ENCODE measurements at places on chromosomes 12 and 14.

DNA sequence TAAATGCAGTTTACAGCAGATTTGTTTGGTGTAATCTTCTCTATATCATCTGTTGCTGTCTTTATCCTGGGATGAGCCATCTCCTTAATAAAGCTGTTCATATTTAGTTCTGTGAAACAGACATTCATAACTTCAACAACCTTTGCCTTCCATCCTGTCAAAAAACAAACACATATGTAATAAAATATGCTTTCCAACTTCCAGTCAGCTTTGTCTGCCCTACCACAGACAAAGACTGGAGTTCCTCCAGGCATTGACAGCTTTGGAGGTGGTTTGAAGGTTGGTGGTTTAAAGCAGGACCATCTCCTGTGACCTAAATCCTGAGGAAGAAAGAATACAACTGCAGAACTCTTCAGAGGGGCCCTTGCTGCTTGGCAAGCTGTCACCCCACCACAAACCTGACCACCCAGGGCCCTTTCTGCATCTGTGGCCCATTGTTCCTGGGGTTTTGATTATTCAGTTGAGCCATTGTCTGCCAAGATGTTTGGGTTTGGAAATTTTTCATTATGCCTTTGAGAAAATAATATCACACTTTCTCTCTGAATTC lies 28.2 kb upstream of the PTGR2 start:
- DNase-seq: no peak

- DNase-seq: no peak
Measured at GRCh38 chr12:94297096-94297699, 148.8 kb downstream of the PLXNC1 start.

GRCh38 chr12:52438305-52439301 lies 4.4 kb upstream of the KRT75 start:
- no peak for DNase-seq

GRCh38 chr12:68358532-68359485 lies 26.6 kb upstream of the MDM1 start:
- DNase-seq: peak; percentile 80

- DNase-seq: no peak
Measured at GRCh38 chr12:120562906-120563305, 18.3 kb downstream of the POP5 start.

- DNase-seq: peak; percentile 12
Measured at GRCh38 chr14:59292028-59292427, 103.6 kb downstream of the DAAM1 start.

DNA sequence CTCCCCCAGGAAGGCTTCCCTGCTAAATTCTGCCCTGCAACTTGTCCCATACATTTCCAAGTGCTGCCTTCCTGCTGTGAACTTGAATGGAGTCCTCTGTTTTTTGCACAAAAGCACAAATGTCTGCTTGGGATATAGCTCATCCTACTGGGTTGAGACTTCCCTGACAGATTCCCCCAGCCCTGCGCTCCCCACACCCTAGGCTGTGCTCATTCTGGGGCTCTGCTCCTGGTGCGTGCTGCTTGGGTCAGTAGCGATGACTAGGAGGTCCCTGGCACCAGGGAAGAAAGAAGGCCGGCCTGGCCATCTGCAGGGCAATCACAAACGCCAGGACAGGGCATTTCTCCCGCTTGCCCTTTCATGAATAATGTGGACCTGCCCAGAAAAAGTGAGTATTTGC lies 29.2 kb upstream of the FKBP4 start:
- DNase-seq: no peak

GRCh38 chr12:75587340-75588106 lies 76.1 kb upstream of the KRR1 start:
- no peak for DNase-seq

DNA sequence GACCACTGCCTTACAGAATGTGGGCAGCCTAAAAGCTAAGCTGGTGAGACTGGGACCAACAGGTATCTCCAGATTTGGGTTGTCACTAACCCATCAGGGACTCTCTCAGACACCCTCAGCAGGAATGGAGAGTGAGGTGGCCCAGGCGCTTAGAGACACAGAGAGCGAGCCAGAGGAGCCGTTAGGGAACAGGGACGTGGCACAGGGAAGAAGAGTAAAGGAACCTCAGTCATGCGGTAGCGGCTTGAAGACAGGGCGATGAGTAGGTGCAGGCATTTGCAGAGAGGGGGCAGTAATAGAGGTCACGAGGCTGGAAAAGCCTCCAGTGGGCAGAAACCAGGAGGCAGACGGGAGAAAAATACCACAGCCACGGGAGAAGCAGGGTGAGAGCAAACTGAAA lies 158.0 kb upstream of the CCND2 start:
- DNase-seq: no peak

DNA sequence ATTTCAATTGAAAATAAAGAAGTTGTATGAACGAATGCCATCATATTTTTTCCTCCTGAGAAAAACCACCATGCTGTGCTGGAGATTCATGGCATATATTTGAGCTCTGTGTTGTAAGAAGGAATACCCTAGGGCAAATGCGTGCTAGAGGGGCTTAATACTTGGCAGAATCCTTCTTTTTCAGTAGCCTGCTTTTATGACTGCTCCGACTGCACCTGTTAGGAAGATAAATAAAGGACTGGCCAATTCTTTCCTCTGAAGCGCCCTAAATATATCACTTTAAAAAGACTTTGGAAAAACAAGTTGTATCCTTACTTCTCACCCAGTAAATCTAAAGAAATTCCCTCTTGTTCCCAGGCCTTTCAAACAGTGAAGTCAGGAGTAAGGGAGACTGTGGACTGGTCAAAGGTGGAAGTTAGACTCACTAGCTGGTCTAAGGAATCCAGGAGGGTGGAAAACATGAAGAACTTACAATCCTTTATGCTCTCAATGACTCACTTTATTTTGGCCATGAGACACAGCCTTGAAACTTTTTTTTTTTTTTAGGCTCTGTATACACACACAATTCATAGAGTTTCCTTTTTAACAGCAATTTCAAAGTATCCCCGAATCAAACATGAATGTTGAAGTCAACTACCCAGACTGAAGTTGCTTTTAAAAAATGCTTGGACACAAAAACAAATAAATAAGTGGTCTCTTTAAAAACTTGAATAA lies 5.2 kb downstream of the MYBPC1 start:
- peak; percentile 8 for DNase-seq

GRCh38 chr12:50579757-50580267 lies 75.0 kb downstream of the DIP2B start:
- no peak for DNase-seq

DNA sequence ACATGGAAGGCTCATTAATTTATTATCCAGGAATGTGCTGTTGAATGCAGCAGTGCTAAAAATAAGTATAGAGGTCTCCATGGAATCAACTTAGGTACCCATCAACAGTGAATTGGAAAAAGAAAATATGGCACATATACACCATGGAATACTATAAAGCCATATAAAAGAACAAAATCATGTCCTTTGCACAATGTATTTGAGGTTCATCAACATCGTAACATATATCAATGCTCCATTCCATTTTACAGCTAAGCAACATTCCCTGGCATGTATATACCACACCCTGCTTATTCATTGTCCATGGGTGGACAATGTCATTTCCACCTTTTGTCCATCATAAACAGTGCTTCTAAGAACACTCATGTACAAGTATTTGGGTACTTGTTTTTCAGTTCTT lies 147.8 kb upstream of the RASSF8 start:
- no peak for DNase-seq

DNA sequence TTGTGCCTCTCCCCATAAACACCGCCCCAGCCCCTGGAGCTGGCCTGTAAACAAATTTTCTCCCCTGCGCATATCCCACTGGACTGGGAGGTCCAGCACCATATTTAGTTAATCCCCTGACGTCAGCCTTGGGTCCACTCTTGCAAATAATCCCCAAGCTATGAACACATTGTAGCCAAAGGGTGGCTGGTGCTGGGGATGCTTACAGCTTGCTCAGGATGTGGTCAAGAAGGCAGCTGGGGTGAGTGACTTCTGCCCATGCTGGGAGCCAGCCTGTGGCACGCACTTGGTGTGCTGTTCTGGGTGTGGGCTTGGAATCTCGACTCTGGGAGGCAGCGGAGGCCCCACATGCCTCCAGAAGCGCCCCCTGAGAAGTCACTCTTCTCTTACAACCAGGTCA lies 32.1 kb downstream of the CMKLR1 start:
- DNase-seq: no peak

DNA sequence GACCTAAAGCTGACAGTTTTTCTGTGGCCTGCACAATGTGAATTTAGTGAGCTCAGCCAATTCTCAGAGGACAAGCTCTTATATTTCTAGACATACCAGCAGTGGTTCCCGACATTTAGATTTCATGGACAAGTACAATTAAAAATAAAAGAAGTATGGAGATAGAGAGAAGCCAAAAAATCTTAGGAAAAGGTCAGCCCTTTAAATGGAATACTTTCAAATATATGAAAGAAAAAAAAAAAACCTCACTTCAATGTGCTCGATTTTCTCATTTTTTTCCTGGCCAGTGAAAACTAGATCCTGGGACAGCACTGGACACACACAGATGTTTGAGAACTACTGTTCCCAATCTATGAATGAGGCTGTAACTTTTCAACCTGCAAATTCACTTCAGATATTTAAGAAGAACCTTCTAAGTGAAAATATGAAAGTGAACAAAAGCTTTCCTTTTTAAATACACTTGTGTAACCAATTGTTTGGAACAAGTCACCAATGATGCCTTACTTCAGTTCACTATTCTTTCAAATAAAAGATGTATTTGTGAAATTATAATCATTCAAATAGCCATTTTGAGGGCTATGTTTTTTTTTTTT lies 109.4 kb downstream of the SLC38A1 start:
- DNase-seq: no peak

DNA sequence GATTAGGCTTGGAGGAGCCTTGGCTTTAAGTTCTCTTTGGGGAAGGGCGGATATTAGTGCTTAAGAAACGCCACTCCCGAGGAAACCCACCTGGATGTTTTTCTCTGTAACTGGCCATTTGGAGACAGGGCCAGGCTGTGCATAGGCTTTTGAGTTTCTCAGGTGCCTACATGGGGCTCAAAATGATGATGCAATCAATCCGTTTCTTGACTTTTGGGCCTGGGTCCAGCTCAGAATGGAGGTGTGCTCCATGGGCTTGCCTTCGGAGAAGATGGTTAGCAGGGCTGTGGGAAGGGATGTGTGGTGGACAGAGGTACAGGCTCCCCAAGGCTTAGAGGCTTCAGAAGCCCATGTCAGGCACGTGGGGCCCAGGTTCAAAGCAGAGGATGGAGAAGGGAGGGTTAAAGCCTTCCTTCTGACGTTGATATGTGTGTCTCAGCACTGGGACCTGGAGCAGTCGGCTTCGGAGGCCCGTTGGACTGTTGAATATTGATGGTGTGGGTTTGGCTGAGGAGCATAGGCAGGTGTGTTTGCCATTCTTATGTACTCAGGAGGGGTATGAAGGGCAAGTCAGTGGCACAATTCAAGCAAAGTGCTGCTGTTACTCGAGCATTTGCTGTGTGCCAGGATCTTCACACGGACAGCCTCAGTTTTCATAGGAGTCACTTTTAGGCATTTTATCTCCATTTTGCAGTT lies 82.8 kb downstream of the SLC25A47 start:
- DNase-seq: peak; percentile 42

DNA sequence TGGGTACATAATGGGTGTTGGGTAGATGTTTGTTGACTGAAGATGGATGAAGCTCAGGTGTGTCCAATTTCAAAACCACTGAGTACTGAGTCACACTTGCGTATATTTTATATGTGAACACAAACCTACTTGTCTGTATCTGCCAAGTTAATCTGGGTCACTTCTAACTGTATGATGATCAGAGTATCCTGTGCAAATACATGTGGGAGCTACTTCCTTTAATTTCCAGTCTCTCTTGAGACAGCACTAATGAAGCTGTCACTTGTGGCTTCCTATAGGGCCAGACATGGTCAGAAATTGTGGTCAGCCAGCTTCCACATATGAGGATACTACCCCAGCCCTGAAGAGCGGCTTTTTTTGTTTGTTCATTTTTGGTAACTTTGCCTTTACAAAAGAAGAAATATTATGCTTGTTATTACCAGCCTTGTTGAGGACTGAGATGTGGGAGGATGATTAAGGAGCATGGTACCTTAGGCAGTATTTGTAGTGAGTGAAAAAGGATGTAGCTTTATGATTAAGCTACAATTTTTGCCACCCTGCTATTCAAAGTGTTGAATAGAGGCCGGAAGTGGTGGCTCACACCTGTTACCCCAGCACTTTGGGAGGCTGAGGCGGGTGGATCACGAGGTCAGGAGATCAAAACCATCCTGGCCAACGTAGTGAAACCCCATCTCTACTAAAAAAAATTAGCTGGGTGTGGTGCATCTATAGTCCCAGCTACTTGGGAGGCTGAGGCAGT lies 32.4 kb downstream of the PLXNC1 start:
- DNase-seq: no peak

GRCh38 chr12:124216966-124217365 lies 77.9 kb upstream of the RFLNA start:
- no peak for DNase-seq

DNA sequence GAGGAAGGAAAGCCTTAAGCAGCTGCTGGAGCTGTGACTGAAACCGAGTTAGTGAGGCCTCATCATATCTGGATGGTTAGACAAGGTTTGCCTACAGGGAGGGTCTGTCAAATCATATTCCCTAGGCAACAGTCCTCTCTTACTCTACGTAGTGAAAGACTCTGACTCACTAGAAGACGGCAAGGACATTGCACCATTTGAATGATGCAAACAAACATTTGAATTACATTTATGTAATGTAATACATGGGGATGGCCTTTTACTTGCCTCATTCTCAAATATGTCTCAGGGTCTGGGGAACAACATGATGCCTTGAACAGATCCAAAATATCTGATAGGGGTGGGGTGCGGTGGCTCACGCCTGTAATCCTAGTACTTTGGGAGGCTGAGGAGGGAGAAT lies 29.8 kb upstream of the STRAP start:
- no peak for DNase-seq

DNA sequence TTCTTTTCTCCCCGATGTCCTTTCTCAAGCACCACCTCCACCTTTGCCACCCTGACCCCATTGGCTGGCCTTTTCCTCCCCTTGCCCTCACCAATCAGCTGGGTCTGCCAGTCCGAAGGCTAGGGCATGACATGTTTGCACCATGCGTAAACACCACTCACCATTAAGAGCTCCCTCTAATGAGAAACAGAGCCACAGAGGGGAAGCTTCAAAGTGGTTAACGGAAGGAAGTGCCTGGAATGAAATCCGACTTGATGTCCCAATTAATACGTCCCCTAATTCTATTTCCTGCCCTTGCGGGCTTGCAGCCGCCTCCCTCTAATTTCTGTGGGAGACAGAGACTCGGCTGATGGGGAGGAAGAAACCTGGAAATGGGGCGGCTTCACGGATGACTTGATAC lies 318.5 kb upstream of the TBX3 start:
- DNase-seq: no peak

GRCh38 chr12:132623072-132623869 lies 4.7 kb downstream of the P2RX2 start:
- no peak for DNase-seq

GRCh38 chr12:52455821-52456220 lies 3.9 kb upstream of the KRT6B start:
- no peak for DNase-seq

DNA sequence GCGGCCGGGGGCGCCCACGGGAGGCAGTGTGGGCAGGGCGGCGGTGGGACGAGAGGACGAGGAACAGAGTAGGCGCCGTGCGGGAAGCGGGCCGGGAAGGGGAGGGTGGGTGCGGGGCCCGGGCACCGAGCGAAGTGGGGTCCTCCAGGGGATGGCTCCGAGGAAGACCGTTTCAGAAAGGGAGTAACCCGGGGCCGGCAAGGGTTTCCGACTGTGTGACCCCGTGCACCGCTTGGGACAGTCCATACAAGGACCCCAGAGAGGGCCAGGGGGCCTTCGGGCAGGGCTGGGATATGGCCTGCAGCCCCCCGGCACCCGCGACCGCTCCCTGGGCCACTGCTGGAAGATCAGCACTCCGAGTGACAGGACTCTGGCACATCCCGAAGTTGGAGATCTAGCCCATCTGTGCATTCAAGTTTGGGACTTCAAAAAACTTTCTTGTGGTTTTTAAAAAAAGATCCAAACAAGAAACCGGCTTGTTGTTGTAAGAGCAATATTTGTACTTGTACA lies 448 bp downstream of the TSPAN9 start:
- peak; percentile 81 for DNase-seq
